LHCN-M2 (cell line): ENCODE measurements at places on chromosomes 7 and 10. TPM values are rescaled to one million over a fixed set of nuclear protein-coding genes. Genes with fewer than 3 reads are reported as not detected.

HSPA14 gene
- total RNA-seq, result 27.3 and 31.1 TPM in 2 replicates

SMKR1 gene
- total RNA-seq, result 0.46 and 0.71 TPM in 2 replicates

DNA sequence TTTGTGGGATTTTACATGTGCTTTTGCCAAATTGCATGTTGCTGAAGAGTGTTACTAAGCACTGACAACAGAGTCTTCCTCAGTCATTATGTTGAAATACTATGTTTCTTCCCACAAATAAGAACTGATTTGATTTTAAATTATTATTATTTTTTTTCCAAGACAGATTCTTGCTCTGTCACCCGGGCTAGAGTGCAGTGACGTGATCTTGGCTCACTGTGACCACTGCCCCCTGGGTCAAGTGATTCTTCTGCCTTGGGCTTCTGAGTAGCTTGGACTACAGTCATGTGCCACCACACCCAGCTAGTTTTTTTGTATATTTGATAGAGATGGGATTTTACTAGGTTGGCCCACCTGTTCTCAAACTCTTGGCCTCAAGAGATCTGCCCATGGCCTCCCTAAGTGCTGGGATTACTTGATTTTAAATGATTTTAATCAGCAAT is 42.3 kb downstream of the MINPP1 start:
- peak; percentile 38 for DNase-seq

DNA sequence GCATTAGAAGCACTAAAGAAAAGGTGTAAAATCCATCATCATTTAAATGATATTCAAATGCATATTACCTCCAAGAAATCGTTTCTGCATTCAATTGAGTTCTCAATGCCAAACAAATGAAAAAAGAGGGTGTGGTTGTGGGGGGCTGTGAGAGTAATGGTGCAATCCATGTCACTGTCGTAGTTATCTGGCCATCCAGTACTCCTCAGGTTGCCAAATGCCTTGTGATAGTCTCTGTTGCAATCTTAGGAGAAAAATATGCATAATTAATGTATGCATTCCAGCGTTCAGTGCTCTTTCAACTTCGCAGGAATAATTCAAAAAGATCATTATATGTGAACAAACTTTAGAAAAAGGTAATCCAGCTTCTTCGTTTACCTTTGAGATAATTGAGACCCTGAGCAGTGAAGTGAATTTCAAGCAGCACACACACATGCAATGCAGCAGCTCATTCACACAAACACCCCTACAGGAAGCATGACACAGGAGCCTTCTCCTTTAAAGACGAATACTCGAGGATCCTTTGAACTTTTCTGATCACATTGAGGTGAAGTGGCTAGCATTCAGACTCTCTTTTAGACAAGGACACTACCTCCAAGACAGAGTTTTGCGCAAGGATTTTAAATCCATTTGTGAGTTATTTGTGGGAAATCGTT is 73.4 kb downstream of the OR13A1 start:
- no peak for DNase-seq

DNA sequence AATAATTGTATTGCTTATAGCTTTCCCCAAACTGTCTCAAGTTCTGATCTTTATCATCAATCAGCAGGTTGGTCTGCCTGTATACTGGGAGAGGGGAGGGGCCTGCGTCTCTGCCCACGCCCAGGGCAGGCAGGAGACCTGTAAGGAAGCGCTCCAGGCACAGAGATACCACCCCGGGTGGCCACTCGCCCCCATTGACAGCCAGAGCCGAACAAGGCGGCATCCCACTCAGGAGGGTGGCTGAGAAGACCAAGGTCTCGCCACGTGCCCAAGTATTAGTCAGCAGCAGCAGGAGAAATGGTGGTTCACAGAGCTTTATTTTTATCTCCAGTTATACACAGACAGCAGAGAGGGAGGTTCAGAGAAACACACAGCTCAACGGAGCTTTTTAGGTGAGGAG is 7.2 kb downstream of the STK32C start:
- no peak for DNase-seq

- DNase-seq, result no peak
Observed at GRCh38 chr7:1136841-1137516, 23.0 kb downstream of the ZFAND2A start.

ANKRD61 gene
- 0.23 and 0.38 TPM in 2 replicates for total RNA-seq

DNA sequence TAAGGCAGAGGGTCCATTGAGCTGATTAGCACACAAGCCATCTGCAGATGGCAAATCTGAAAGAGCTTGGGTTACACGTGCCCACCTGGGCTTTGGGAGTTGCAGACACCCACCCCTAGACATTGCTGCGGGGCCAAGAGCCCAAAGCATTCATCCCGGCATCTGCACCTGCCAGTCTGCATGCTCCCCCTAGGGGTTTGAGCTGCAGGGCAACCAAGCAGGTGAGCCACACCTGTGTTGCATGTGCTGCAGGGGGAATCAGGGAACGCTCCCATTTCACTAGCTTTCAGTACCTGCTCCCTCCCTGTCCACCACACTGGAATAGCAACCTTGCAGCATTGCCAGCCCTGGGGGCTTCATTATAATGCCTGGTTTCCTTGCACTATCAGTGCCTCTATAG is 21.1 kb downstream of the C7orf33 start:
- DNase-seq, result no peak

DNA sequence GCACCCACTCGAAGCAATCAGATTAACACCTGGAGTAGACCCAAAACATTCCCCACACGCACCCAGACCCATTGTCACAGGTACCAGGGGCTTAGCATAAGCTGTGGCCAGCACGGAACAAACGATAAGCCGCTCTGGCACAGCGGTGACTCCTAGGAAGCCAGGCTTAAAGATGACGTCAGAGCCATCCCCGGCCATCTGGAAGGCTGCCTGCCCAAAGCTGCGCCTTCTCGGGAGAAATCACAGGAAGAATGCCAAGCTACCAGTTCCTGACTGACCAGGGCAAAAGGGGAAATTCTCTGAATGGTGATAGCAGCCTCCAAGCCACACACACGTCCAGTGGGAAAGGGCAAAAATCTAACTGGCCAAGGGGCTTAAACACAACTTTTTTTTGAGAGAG is 13.0 kb upstream of the WIPI2 start:
- DNase-seq, result peak; percentile 79
